ENCODE measurements at places on chromosomes 7 and 10.

DNA sequence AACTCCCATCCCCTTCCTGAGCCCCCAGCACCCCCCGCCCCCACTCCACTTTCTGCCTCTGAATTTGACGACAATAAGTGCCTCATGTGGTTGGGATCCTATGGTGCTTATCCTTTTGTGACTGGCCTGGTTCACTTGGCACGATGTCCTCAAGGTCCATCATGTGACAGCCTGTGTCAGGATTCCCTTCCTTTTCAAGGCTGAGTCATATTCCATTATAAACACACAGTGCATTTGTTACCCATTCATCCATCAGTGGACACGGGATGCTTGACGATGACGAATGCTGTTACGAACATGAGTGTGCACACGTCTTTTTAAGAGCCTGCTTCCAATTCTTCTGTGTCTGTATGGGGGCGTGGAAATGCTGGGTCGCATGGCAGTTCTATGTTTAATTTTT is 26.7 kb downstream of the SHH start:
- no peak for DNase-seq

- no peak for DNase-seq
Observed at GRCh38 chr7:46366526-46366925, 445.5 kb upstream of the IGFBP3 start.

DNA sequence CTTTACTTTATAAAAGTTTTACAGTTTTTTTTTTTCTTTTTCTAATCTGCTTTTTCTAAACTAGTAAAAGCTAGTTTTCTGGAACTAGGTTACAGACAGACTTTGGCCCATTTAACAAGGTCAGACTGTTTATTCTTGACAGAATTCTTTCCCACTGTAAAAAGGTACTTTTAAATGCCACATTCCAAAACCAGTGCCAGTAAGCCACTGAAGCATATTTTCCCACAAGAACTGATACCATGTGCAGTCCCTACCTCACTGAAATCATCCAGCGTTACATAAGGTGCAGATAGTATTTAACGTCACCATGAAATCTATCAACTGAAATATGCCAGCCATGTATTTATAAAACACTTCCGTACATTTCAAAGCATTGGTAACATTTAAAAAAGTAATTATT is 121.6 kb downstream of the CDK6 start:
- no peak for DNase-seq

DNA sequence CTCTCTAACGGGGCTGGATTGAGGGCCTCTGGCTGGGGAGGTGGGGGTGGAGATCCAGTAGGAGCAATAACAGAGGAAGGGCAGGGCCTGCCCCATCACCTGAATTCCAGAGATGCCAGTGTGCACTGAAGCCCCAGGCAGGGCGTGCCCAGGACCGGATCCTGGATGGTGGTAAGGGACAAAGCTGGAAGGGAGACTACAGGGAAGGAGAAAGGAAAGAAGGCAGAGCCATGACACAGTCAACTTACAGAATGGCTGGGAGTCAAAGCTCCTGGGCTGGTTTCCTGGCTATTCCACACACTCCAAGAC is 666 bp downstream of the TMEM139 start:
- no peak for DNase-seq

- DNase-seq, result no peak
Observed at GRCh38 chr10:109173121-109173520, 750.2 kb downstream of the XPNPEP1 start.

DNA sequence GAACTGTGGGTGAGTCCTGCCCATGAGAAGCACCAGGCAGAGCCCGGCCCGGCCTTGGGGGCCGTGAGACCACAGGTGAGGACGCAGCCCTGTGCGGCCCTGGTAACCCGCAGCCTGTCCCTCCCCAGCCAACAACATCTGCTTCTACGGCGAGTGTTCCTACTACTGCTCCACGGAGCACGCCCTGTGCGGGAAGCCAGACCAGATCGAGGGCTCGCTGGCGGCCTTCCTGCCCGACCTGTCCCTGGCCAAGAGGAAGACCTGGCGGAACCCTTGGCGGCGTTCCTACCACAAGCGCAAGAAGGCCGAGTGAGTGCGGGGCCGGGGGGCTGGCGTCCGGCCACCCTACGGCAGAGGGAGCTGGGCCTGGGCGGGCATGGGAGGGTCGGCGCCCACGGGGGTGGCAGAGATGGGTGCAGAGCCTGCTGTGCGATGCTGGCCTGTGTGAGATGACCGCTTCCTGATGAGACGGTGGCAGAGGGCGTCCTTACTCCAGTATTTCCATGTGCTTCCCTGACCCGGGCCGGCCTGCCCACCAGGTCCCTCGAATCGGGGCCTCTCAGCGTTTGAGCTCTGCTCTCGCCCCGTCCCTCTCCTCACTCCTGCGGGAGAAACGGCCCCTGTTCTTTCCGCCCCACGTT is 34.1 kb upstream of the FOXL3 start:
- no peak for DNase-seq

Measured in stimulated activated CD8-positive, alpha-beta memory T cell treated with anti-CD3 and anti-CD28 coated beads, Interleukin-15, amount 100 ng/mL, for 4 hours (primary cell).